Progenitor cell of endocrine pancreas (in vitro differentiated cells): ENCODE measurements at places on chromosomes 2 and 18.

- no peak for DNase-seq
These were observed 1.6 kb downstream of the BAZ2B start for GRCh38 chr2:159614534-159615366.

DNA sequence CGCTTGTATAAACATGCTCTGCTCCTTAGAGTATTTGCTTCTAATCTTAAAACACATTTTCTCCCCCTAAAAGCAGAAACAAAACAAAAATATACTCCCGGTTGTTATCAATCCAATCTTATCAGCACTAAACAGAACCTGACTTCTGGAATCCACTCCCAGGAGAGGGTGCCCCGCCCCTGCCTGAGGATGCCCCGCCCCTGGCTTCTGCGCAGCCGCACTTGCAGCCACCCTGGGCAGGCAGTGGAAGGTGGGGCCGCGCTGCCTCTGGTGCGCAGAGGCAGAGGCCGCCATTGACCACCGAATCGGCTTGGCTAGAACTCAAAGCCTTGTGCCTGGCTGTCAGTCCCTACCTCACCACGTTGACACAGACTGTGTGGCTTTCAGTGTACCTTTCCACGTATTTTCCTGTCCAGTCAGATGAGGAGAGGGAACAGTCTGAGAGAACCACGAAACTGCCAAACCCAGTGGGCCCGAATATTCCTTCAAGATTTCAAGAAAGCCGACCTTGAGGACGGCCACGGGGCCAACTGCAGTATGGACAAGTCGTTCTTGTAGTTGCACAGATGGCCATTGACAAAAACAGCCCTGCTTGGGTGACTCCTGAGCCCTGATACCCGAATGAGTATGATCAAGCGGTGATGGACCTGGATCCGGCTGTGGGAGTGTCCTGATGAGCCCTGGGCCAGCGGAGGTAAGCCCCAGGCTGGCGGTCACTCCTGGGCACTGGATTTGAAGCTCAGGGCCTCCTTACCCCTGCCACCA lies 46.2 kb upstream of the ARHGAP28 start:
- no peak for DNase-seq

DNA sequence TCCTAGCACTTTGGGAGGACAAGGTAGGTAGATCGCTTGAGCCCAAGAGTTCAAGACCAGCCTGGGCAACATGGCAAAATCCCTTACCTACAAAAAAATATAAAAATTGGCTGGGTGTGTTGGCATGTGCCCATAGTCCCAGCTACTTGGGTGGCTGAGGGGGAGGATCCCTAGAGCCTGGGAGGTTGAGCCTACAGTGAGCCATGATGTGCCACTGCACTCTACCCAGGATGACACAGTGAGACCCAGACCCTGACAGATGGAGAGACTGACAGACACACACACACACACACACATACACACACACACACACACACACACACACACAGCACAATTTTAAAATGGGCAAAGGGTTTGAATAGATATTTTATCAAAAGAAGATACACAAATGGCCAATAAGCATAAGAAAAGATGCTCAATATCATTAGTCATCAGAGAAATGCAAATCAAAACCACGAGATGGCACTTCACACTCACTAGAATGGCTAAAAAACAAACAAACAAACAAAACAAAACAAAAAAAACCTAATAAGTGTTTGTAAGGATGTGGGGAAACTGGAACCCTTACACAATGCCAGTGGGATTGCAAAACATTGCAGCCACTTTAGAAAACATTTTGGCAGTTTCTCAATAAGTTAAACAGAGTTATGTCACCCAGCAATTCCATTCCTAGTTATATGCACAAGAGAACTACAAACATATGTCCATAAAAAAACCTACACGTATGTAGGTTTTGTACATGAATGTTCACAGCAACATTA lies 42.3 kb downstream of the BAZ2B start:
- no peak for DNase-seq

DNA sequence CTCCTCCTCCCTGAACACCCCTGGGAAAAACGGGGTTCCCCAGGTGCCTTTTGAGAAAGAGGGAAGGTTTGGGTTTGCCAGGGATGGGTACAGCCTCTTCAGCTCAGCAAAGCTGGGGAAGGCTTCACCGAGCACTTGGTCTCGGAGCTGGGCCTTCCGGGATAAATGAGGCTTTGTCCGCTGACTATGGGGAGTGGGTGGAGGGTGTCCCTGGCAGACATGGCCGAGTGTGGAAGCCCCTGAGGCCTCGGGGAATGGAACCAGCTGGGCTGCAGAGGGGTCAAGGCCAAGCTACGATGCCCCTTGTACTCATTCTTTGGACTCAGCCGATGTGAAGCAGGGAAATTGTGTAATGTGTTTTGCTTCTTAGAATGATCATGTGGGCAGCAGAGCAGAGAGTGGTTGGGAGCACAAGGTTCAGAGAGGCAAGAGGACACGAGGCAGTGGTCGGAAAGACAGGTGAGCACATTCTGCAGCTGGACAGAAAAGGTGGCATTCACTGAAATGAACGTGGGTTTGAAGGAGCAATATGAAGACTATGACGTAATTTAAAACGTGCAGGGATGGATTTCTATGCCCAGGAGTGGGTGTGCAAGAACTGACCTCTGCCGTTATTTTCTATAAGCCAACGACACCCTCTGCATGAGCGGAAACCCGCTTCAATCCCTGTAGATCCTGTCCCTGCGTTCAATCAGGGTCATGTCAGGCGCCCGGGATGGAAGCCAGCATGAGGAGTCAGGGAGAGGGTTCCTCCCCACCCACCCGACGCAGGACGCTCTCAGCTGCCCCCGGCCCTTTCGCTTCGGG lies 142.6 kb downstream of the PXDN start:
- no peak for DNase-seq

DNA sequence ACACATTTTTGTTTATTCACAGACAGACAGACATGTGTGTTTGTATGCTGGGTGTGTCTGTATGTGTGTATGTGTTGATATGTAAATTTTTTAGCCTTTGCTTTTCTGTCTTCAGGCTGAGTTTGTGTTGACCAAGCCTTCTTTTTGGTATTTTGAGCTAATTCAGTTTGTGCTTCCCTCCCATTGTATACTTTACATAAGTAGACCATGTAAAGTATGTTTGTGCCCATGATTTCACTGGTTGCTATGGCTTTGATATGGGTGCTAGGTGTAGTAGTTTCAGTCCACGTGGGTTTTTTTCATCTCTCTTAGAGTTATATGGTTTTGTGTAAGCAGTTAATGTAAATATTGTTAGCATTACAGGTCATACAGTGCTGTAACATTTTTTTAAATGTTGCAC lies 129.4 kb upstream of the EPC2 start:
- DNase-seq: no peak

GRCh38 chr2:25490217-25490616 lies 148.5 kb upstream of the DNMT3A start:
- no peak for DNase-seq

DNA sequence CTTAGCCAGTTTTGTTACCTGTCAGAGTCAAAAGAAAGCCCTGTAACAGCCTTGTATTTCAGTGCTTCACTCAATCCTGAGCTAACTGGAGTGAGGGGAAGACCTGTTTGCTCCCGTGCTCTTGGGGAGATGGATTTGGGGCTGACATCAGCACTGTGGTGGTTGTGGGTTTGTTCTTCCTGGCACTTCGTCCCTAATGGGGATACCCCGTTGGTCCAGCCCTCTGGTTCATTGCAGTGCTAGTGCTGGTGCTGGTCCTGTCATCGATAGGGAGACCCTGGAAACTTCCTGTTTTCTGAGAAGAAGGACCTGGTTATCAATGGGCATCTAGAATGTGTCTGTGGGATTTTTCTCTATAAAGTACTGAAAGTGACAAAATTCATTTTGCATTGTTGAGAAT lies 205.4 kb downstream of the ZNF407 start:
- DNase-seq: no peak

- no peak for DNase-seq
These were observed 211.9 kb upstream of the SMAD2 start for GRCh38 chr18:48142353-48142752.

GRCh38 chr2:41954304-41955291 lies 93.2 kb upstream of the PKDCC start:
- no peak for DNase-seq

DNA sequence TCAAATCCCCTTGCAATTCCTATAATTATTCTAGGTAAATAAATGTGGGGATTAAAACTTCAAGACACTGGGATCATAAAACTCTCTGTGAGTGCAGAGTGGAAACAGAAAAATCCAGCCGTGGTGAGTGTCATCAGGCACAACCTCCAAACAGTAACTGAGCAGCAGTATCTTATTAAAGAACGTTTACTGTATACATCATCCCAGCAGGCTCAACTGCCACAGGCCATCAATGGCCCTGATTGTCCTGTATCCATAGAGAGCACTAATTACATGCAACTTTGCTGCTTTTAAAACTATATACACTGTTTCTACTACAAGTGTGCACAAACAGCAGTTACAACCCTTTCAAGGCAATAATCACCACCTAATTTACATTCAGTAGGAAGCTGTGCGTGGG lies 23.9 kb downstream of the GAREM1 start:
- no peak for DNase-seq

DNA sequence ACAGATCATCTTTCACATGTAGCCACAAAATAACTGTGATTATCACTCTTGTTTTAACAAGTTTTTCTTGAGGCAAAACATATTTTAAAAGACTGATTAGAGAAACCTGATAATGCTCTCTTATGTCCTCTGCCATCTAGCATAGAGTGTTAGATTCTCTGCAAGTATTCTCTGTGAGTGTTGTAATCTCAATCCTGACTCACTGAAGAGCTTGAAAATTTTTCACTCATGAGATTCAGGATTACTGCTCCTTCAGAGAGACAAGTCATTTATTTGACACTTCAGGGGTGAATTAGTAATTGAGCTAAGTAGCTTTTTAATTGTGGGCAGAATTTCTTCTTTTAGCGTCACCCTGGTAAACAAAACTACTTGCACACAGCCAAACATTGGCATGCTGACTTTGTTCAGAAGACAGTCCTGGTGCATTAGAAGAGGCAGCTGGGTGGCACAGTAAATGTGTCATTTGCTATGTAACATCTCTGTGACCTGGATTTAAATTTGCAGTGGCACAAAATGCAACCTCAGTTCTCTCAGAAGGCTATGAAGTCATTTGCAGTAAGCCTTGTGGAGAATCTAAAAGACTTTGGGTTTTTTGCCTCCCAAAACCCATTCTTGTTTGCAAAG lies 172.9 kb downstream of the LRP1B start:
- no peak for DNase-seq

GRCh38 chr2:78290581-78291214 lies 734.8 kb upstream of the REG3G start:
- DNase-seq: no peak

DNA sequence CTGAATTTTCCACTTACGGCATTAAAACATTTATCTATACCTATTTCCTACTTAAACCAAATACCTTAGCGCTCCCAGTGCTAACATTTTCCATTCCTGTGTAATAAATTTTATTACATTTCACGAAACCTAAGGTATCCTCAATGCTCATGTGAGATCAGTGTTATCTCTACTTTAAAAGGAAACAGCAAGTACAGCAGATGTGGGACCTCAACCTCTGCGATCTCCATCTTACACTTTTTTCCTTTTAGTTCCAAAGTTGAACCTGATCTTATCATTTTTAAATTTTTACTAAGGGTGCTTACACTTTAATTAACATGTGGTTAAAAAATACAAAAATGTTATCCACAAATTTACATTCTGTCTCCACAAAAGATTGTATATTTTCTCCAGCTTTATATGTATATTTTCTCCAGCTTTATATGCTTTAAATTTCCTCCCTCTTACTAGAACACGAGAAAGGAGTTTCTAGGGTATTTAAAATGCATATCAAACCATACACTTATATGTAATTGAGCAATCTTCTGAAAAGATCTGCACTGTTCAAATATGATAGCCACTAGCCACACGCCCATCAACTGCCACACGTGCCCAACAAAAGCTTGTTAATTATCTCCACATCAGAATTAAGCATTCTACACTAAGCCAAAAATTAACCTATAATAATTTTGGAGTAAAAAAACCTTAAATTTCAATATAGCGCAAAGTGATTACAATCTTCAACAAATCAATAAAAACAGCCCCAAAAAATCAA lies 38.1 kb downstream of the MBOAT2 start:
- DNase-seq: no peak
